T1000 (cell line): ENCODE measurements at places on chromosomes 3 and 15.

DNA sequence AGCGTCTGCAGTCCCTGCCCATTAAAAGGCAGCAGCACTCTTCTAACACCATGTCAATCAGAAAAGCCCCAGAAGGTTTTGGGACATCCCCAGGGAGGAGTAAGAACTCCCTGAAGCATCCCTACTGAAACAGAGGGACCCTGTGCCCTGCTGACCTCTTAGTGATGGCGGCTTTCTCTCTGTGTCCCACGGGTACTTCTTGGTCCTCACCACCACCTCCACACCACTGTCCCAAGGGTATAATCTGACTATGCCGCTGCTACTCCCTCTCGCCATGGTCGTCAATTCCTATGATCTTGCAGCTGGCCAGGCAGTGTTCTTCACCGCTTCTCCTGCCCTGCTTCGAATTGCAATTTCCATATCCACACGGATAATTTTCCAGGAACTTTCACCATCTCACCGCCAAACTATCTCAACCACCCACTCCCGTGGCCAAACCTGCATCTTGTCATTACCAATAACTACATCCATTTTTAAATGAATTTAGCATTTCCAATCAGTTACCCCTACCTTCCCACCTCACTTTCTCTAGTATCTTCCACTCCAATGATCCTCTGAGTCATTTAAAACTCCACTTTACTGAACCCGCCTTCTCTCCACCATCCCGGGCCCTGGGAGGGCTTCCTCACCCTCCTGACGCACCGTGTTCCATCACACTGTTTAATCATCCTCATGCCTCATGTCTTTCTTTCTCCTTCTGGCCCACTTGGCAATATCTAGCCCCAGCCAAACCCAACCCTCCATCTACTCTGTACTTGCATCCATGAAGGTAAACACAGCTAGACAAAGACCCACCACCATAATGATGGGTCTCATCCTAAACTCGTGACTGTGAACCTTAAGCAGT, 23.7 kb downstream of the PRR23E start:
- DNase-seq: no peak

DNA sequence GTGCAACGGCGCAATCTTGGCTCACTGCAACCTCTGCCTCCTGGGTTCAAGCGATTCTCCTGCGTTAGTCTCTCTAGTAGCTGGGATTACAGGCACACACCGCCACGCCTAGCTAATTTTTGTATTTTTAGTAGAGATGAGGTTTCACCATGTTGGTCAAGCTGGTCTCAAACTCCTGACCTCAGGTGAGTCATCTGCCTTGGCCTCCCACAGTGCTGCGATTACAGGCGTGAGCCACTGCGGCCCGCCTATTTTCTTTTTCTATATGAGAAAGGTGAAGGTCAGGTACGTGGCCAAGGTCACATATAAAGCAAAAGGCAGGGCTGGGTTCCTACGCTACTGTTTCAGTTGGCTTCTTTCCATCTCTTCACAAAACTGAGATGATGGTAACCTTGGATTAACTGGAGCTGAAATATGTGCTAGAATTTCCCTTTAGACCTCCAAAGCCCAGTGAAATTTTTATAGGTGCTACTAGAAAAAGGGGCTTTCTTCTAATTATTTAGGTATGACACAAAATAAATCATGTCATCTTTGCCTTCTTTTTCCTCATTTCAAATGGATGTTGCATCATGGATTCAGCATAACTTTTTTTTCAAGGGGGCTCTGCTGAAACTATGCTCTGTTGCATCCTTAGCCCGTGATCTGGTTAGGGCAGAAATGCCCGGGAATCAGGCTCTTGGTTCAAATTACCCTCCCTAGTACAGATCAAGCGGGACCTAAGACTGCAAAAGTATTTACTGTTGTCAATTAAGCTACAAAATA, 68.5 kb downstream of the MYO1E start:
- DNase-seq: no peak

GRCh38 chr15:92294759-92295158, 98.9 kb upstream of the ST8SIA2 start:
- no peak for DNase-seq

- no peak for DNase-seq
Measured at GRCh38 chr3:167743799-167744198, 8.3 kb downstream of the SERPINI1 start.

DNA sequence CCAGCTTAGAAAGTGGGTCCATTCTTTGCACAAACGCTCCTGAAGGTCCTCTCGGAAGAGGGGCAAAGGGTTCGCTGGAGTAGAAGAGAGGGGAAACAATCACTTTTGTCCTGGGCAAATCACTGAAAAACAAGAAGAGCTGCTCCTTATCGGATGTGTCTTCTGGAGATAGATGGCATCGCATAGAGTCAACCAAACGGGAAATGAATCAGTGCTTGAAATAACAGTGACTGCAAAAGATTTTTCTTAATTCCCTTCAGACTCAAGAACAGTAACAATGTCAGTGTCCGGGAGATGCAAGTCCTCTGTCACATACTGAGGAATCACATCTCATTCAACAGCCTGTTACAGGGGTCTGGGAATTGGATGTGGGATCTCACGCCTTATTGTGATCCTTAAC, 78.8 kb upstream of the PCSK6 start:
- no peak for DNase-seq

DNA sequence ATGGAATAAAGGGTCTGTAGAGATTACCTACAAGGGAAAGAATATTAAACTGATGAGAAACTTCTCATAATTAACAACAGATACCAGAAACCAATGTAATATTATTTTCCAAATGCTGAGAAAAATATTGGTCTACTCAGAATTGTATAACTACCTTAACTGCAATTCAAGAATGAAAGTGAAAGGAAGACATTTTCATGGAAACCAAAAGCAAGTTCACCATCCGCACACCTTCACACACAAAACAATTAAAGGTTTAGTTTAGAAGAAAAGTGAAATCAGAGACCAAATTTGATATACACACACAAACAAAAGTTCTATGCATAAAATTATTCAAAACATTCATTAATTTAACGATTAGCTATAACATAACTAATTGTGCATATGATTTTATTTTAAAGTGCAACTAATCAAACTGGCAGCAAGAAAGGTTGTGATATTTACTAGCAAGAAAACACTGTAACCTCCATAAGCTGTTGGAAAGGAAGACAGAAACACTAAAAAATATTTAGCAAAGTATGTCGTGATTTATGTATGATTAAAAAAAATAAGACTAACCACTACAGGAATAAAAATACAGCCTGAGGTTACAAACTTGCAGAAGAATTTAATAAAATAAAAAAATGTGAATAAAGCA, 395.5 kb downstream of the FGF12 start:
- no peak for DNase-seq

- DNase-seq: no peak
Measured at GRCh38 chr3:152443212-152444023, 174.7 kb downstream of the MBNL1 start.

GRCh38 chr3:58032186-58032585, 24.0 kb downstream of the FLNB start:
- no peak for DNase-seq

DNA sequence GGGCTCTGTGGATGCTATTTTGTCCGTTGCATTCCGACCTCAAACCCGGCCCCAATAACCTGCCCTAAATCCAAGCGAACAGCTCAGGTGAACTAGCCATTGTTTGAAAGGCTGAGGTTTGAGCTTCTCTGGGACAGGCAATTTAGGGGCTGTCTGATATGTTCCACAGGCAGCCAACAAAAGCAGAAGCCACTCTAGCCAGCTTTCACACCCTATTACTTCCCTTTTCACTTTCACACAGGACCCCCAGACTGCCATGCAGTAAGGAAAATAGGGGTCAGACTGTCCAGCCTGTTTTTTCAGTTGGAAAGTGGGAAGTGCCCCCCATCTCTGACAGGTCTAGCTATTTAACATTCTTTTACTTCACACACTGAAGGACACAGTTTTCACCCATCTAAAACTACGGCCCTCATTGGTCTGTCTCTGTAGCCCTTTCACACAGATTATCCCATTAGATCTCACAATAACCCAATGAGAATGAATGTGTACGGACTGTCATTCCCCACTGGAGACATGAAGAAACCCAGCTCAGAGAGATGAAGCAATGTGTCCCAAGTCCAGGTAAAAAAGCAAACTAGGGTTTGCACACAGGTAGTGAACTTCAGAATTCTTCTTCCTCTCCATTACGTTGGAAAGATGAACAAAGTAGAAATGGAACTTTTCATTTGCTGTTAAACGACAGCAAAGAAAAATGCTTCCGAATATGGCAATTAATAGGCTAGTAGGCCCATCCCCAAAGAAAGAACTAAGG, 1.9 kb downstream of the CCDC12 start:
- DNase-seq: no peak

GRCh38 chr3:103494011-103494410, 1059.2 kb downstream of the ZPLD1 start:
- no peak for DNase-seq

DNA sequence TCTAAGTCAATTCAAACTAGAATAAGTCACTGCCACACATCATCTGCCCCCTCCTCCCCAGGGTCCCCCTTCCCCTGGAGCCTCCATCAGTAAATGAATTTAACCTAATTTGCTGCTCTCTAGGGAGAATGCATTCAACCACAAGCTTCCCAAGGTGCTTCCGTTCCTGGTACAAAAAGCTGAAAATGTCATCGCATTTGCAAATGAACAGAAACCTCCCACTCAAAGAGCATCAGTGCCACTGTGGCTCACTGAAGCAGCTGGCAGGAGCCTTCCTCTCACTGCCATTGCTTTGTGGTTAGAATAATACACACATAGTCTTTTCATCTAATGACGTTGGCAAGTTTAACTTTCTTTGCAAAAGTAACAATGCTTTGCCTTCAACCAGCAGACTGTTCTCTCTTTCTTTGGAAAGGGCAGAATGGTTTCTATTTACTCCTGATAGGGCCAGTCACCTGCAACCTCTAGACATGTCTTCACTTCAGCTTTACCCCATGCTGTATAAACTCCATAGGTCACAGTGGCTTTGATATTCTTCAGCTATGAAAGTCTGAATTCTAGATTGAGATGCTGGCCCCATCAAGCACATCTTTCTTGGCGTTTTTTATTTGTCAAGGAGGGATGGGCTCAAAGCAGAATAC, 238.1 kb downstream of the CPNE4 start:
- DNase-seq: no peak

GRCh38 chr3:105364128-105364527, 2.6 kb upstream of the ALCAM start:
- no peak for DNase-seq

- DNase-seq: no peak
Measured at GRCh38 chr15:55902981-55903380, 90.4 kb downstream of the NEDD4 start.

DNA sequence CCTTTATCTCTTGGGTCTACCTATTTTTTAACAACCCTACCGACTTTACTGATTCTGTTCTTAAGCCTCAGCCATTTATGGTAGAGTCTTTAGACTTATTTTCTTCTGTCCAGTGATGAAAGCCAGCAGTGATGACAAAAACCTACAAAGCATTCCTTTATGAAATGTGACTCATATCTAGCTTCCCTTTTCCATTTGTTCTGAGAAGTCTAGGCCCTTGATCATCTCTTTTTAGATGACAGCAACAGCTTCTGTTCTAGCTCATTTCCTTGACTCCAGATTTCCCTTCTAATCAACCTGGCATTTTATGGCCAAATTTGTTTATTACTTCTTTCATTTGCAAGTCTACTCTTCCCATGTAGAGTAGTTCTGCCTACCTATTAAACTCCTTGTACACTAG, 36.1 kb downstream of the CFAP44 start:
- no peak for DNase-seq

- no peak for DNase-seq
Measured at GRCh38 chr3:95044101-95044500, 981.2 kb downstream of the NSUN3 start.

GRCh38 chr3:175704366-175705055, 845.4 kb downstream of the NAALADL2 start:
- no peak for DNase-seq

DNA sequence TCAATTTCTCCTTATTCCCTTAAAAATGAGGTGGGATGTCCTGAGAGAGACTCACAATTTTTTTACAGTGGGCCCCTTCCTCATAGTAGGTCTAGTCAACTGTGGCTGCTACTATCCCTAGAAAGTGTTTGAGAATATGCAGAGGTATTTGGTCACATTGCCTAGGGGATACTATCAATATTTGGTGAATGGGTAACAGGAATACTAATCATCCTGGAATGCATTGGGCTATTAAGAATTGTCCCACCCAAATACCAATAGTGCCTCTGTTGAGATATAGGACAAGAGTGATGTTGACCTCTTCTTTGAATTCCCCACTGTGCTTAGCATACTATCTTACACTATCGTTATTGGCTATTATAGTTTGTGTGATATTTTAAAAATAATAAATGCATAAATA, 389.4 kb downstream of the DIPK2A start:
- DNase-seq: no peak

GRCh38 chr15:60372756-60373155, 25.0 kb downstream of the ANXA2 start:
- no peak for DNase-seq

- peak; percentile 12 for DNase-seq
Measured at GRCh38 chr3:139537361-139537760, 2.2 kb downstream of the RBP1 start.

DNA sequence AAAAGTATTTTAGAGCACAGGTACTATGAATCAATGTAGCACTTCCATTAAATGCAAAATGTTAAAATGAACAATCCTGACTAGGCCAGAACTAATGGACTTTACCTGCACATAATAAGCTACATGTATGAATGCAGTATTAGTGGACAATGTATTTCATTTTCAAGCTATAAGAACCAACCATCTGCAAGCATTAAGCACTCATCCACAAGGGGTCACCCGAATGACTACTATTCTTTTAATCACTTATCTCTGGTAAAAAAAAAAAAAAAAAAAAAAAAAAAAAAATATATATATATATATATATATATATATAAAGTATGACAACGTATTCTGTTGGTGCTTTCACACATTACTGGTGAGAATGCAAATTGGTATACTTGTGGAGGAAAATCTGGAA, 7.2 kb downstream of the HERC1 start:
- DNase-seq: no peak

GRCh38 chr3:24831221-24831620, 336.6 kb upstream of the THRB start:
- no peak for DNase-seq

- DNase-seq: no peak
Measured at GRCh38 chr15:45734260-45734711, 99.5 kb downstream of the SQOR start.

GRCh38 chr3:186978712-186979111, 48.4 kb downstream of the ST6GAL1 start:
- DNase-seq: no peak

DNA sequence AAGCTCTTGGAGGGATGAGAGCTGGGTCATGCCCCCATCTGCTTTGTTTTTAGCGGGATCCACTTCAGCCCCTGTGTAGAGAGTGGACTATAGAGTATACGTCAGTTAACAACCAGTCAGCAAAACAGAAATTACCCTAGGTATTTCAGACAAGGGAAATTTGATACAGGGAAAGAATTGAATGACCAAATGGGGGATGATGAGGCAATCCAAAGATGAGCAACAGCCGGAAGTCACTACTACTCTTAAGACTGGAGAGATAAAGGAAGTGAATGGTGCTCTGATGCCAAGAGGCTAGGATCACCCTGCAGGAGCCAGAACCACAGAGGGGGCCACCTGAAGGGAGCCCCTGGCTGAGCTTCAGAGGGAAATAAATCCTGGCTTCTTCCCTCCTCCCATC, 1.7 kb upstream of the GPR62 start:
- peak; percentile 21 for DNase-seq
